CD4-positive, CD25-positive, alpha-beta regulatory T cell (primary cell): ENCODE measurements at places on chromosomes 6 and 20. TPM values are rescaled to one million over a fixed set of nuclear protein-coding genes. Genes with fewer than 3 reads are reported as not detected.

GRCh38 chr6:1482381-1483166 lies 93.2 kb downstream of the FOXF2 start:
- no peak for DNase-seq

DNA sequence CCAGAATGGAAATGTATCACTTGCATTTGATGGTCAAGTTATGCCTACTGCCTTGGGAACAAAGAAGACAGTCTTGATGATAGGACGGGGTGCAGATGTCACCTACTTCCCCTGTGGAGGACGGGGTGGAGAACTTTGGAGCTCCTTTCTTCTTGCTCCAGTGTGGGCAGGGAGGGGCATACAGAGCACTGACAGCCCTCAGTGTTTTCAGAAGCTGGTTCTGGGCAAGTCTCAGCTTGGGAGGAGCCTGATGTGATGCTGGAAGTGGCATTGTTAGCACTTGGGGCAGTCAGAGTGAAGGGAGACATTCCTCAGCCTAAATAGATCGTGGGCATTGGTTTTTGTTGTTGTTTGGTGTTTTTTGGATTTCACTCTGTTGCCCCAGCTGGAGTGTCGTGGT lies 59.7 kb downstream of the SYNJ2 start:
- DNase-seq, result no peak

DNA sequence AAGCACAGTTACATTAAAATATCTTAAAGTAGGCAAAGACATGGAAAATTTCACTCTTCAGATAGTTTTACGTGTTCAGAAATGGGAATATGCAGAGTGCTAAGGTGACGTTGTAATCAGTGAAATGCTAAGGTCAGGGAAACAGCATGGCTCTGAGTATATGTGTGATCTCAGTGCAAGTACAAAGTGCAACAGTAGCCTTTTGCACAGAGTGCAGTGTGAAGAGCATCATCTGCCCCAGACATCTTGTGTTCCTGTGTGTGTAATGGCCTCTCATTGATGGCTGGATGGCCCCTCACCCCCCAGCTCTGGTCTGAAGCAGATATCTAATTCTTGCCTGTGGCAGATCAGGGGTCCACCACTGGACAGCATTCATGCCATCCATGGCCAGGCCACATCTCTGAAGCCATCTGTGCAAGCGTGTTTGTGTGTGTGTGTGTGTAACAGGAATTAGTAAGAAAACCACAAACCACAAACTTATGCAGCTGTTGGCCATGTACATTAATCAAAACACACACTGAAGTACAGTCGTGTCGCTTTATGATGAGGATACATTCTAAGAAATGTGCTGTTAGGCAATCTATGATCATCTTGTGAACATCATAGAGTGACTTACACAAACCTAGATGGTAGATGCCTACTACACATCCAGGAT lies 165.1 kb downstream of the RALGAPA2 start:
- DNase-seq, result no peak

Gene RCAN2
- not detected for total RNA-seq

DNA sequence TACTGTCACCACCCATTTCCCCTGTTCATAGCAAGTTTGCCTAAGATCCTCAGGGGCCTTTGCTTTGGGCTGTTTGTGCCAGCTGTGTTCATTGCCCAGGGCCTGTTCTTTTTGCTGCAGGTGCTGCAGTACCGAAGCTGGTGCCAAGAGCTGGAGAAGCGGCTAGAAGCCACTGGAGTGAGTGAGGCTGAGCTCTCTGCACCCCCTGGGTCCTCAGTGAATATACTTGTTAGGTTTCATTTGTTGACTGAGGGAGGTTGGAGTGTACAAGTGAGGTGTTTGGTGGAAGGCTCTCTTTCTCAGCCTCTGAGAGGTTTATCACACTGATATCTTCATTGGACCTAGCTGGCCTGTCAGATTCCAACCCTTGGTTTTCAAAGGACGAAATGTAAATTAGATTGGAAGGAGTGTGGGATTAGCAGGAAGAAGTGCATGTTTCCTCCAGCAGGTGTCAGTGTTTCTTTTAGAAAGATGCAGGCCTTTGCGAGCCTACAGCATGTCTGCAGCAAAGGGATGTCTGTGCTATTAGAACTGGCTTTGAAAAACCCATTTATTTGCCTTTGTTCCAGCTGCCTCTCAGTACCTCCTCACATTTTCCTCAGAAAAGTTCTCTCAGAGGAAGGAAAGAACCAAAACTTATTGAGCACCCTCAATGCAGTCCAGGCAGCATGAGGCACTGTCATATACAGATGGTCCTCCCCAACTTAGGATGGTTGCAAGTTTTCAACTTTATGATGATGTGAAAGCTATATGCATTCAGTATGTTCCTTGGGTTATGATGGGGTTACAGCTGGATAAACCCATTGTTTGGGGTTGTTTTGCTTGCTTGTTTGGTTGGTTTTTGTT lies 8.3 kb downstream of the CEP250 start:
- DNase-seq, result peak; percentile 79

DNA sequence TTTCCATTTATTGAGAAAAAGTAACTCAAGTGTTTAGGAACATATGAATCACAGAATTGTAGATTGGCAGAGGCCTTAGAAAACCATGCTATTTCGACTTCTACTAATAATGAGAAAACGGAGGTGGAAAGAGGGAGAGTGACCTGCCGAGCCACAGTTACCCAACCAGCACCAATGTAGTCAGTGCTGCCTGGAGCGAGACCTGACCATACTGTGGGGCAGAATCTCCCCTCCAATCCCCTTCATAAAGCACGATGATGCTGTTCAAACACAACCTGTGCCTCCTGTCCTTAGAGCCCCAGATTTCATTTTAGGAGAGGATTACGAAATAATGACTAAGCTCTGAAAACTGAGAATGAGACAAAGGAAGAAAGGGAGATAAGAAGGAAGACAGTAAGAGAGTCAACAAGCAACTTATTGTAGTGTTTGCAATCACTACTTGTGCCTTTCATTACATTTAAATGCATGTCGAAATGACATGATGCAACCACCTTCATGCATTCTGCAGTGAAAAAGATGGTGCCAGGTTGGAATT lies 70.6 kb downstream of the ATXN1 start:
- DNase-seq, result no peak

DNA sequence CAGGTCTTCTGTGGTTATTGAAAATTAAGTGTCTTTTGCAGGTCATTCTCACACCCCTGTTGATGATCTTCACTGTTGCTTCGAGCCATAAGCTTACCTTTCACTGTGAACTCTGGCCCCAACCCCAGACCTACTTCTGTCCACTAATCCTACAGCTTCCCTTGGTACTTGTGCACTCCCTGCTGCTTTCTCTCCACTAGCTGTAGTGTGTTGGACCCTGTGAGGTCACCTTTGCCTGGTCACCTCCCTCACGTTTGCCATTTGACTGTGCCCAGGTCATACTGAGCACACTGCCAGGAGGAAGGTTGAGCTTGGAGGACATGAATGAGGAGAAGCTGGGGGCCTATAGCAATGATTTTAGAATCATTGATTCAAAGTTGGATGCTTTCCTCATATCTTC lies 94.0 kb downstream of the PLCB1 start:
- no peak for DNase-seq

DNA sequence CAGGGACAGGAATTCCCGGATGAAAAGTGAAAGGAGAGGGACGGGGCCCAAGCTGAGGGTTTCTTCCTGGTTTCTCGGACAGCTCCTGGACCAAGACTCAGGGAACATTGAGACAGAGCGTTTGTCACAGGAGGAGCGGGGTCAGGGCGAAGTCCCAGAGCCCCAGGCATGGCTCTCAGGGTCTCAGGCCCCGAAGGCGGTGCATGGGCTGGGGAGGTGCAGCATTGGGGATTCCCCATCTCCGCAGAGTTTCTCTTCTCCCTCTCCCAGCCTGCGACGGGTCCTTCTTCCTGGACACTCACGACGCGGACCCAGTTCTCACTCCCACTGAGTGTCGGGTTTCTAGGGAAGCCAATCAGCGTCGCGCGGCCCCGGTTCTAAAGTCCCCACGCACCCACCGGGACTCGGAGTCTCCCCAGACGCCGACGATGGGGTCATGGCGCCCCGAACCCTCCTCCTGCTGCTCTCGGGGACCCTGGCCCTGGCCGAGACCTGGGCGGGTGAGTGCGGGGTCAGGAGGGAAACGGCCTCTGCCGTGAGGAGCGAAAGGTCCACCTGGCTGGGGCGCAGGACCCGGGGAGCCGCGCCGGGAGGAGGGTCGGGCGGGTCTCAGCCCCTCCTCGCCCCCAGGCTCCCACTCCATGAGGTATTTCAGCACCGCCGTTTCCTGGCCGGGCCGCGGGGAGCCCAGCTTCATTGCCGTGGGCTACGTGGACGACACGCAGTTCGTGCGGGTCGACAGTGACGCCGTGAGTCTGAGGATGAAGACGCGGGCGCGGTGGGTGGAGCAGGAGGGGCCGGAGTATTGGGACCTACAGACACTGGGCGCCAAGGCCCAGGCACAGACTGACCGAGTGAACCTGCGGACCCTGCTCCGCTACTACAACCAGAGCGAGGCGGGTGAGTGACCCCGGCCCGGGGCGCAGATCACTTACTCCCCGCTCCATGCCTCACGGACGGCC lies 54.6 kb upstream of the POLR1H start:
- peak; percentile 10 for DNase-seq

GRCh38 chr20:35311822-35312221 lies 19.6 kb upstream of the FAM83C start:
- no peak for DNase-seq

Gene ERVFRD-1
- total RNA-seq, result not detected

Gene NEU1
- total RNA-seq, result 29.1 TPM

GRCh38 chr20:63835021-63835858 lies 4.2 kb upstream of the ZBTB46 start:
- no peak for DNase-seq

Gene LAMA5
- 0.91 TPM for total RNA-seq

GRCh38 chr6:160279850-160280249 lies 21.2 kb upstream of the SLC22A2 start:
- no peak for DNase-seq

DNA sequence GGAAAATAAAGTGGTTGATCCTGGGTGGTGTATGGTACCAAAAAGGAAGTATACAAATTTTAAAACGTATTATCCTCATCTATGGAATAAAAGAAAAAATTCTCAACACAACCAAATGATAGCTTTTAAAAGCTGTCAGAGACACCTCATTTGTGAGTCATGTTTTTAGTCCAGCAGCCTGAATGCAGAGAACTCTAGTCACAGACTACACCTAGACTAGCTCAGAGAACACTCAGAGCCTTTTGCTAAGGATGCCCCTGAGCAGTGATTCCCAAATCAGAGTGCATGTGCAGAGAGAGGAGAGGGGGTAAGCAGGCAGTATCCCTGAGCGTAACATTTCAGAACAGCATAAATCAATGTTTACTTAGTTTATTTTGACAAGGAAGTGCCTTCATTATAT lies 809.3 kb downstream of the HACE1 start:
- DNase-seq, result no peak

DNA sequence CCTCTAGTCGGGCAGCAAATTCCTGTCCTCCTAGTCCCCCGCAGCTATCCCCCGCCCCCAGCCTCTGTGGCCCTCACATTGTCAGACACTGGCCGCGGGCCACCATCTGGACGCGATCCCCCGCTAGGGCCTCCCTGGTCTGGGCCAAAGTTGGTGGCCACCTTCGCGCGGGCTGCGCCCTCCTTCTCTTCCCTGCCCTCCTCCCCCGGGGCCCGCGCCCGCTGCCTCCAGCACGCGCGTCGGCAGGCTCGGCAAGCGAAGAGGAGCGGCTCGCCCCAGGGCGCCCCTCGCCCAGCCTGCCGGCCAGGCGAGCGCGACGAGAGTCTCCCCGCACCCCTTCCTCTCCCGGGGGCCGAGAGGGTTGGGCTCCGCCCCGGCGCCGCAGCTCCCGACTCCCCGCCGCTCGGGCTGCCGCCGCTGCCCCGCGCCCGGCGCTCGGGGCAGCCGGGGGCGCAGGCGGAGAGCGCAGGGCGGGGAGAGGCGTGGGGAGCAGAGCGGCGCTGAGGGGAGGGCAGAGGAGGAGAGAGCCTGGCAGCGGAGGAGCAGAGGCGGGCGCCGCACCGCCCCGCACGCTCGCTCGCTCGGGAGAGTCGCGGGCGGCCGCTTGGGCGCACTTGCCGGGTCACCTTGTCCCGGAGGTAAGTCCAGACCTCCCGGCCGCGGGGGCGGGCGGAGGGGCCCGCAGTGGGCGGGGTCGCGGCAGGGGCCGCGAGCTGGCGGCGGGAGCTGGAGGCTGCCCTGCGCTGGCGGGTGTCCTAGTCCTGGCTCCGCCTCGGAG lies at the start of gene SYNDIG1:
Gene SYNDIG1, plus strand, starts transcription at position 514 of the 778 bp plus-strand sequence. CDS start 73,469 bp downstream, outside the sequence.
- no peak for DNase-seq
